Adipocyte (in vitro differentiated cells): ENCODE measurements at places on chromosomes 13 and 19.

GRCh38 chr13:29688193-29688592 lies 92.7 kb upstream of the SLC7A1 start:
- peak; percentile 7 for DNase-seq

- DNase-seq, result no peak
Observed at GRCh38 chr19:5134691-5135090, 165.8 kb downstream of the KDM4B start.

GRCh38 chr13:86476656-86477055 lies 677.4 kb upstream of the SLITRK6 start:
- no peak for DNase-seq

- DNase-seq, result no peak
Observed at GRCh38 chr19:40811478-40812341, 12.7 kb downstream of the EGLN2 start.

GRCh38 chr13:28468023-28468915 lies 26.7 kb downstream of the FLT1 start:
- DNase-seq, result no peak

- peak; percentile 83 for DNase-seq
Observed at GRCh38 chr13:45989607-45990006, 62.9 kb downstream of the ZC3H13 start.

DNA sequence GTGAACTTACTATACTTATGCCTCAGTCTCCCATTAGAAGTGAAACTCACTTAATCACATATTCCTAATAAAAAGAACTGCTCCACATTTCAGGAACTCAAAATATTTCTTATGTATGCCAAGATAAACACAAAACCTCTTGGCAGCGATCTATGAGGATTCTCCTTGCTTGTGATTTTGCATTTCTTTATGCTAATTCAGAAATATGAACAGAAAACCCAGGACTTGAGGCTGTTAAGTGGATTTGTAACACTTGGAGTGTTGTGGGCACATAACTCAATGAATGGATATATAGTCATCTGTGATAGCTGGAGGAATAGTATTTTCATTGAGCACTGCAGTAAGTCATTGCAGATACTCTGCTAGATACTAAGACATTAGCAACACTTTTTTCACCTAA lies 5.6 kb upstream of the KATNAL1 start:
- peak; percentile 11 for DNase-seq

DNA sequence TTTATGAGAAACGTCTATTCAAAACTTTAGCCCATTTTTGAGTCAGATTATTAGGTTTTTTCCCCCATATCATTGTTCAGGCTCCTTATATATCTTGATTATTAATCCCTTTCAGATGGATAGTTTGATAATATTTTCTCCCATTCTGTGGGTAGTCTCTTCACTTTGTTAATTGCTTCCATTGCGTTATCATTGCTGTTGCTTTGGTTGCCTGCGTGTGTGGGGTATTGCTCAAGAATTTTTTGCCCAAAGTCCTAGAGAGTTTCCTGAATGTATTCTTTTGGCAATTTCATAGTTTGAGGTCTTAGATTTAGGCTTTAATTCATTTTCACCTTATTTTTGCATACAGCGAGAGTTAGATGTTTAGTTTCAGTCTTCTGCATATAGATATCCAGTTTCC lies 25.8 kb upstream of the PRR20A start:
- DNase-seq, result no peak

DNA sequence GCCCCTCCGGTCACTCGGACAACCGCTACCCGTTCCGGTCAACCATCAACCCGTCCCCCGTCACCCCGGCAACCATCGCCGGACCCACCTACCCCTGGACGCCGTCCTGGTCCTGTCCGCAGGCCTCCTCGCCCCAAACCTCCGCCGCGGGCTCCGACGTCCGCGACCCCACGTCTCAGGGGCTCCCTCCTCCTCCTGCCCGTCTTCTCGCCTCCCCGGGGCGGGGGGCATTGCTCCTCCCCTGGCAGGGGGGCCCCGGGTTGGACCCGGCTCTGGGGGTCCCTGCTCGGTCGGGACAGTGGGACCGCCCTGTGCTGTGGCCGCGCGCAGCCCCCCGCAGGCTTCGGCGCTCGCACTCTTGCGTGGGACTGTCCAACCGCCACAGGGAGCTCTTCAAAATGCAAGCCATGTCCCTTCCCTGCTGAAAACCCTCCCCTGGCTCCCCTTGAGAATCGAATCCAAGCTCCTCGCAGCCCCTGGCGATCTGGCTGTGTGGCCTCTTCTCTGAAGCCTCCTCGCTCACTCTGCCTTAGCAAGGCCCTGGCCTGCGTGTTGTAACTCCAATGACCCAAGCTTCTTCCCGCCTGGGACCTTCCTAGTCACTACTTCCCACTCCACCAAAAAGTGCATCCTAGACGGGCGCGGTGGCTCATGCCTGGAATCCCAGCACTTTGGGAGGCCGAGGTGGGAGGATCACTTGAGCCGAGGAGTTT lies 8.4 kb downstream of the EPHX3 start:
- DNase-seq, result peak; percentile 41

GRCh38 chr13:113267642-113268405 lies 29.2 kb upstream of the LAMP1 start:
- no peak for DNase-seq

- DNase-seq, result no peak
Observed at GRCh38 chr19:31519908-31520307, 170.7 kb upstream of the TSHZ3 start.

DNA sequence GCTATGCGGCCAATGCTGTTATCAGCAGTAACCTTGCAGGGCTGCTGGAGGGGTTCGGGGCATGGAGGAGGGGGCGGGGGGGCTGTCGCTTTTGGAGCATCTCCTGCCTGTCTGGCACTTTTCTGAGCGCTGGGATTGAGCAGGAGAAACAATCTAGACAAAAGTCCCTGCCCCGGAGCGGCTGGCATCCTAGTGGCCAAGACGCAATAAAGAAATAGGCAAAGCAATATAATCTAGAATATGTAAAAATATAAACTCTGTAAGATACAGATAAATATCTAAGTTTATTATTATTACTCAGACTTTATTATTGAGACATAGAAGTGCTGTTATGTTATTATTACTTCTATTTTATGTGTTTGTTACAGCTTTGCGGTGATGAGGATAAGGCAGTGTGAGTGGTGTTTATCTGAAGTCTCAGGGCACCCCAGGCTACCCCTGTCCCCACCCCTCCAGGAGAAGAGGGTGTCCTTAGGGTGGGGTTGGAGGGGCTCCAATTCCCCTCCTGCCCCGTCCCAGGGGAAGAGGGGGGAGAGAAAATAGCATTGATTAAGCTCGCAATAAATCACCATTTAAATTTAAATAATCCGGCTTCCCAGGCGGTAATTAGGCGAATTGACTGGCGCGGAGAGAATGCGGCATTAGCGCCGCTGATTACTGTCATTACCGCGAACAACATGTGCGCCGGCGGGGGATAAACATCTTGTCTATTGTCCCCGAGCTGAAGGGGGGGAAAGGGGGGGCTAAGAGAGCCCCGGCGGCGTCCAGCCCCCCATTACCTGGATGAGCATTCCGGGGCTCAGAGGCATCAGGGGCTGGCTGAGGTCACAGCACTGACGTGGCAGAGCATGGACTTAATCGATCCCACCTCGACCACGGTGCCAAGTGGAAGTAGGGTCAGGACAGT lies 3.2 kb downstream of the NPAS1 start:
- DNase-seq, result no peak

- DNase-seq, result peak; percentile 97
Observed at GRCh38 chr19:42423462-42424344, 3.5 kb downstream of the LIPE start.
